Mucosa of gallbladder (tissue), 1 donor: ENCODE measurements at places on chromosomes 6 and 20.

DNA sequence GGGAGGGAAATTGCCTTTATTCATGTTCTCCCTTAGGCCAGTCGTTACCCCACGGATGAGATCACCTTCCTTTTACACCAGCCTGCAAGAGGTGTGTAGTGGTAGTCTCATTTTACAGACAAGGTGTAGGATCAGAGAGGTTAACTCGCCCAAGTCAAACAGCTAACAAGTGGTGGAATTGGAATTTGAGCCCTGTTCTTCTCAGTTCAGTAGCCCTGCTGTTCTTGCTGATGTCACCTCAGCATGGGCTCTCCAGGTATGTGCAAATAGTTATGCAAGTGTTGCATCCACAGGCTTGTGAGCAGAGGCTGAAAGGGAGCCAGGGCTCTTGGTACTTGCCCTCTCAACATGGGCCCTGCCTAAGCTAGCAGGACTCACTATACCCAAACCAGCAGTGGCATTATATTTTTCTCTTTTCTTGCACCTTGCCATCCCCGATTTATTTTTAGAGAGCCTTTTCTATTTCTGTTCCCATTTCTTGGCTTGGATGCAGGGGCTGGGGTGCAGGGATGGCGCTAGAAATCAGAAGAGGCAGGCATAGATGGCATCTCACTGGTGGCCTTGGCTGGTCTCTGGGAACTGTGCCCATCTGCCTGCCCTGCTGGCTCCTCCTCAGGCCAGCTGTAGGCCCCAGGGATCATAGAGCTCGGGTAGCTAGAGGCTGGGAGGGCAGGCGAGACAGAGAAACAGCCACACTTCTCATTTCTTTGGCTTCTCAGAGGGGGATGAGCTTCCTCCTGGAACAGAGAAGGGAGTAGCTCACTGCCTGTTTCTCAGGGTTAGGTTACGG lies 18.2 kb downstream of the PPARD start:
- DNase-seq = no peak

DNA sequence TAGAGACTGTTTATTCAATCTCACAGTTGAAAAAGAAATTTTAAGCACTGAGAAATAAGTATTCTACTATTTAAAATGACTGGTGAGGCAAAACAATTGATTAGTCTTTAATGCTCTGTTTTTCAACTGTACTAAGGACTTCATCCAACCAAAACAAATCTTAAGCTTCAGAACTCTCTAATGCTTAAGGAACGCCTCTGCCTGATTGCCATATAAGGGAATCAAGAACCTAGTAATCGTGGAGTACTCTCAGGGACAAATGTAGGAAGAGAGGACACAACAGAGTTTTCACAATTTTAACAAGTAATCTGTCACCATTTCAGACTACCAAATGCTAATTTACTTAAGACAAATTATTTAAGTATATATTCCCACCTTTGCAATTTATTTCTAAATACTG lies 16.1 kb downstream of the FBXO30 start:
- DNase-seq = no peak

DNA sequence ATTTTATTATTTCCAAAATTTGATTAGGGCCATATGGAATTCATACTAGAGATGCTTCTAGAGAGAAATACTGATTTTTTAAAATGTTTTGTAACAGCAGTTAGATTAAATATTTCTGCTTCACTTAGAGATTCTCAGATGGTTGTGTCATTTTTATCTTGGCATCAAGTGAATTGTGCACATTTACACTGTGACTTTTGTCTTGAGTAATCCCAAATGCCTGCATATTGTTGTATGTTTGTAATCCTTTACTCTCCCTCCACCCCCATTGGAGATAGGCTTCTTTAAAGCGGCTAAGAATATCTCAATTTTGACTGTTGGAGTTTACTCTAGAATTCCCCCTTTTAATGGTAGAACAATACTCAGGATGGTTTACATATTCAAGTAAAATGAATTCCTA lies 19.0 kb downstream of the STX16 start:
- no peak for DNase-seq

DNA sequence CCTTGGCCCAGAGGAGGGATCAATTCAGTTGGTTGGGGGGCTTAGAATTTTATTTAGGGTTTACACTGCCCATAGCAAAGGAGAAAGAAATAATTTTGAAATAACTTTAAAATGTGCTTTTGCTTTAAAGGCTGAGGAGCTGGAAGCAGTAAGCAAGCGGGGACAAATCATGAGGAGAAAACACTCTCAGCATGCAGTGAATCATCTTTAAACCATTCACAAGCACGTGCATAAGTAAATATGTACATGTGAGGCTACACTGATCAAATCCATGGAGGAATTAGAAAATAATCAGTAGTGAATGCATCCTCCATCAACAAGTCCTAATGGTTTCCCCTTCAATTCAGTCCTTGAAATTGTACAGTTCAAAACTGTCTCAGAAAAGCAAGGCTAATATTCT lies 181.0 kb downstream of the MTFR2 start:
- DNase-seq = no peak

DNA sequence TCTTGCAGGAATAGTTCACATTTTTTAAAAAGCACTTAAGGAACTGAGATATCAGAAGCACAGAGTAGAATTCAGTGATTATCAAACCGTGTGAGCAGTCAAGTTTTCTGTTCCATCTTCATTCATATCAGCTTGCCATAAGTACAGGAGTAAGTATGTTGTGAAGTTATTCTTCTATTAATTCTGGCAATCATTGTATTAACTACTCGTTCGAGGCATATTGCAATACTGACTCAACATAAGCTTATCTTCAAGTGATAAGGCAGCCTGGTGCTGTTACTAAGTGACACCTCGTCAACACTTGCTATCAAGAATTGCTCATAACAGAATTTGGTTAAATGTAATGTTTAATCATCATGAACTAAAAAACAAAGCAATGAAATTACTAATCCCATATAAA lies 75.7 kb upstream of the SNX9 start:
- no peak for DNase-seq

DNA sequence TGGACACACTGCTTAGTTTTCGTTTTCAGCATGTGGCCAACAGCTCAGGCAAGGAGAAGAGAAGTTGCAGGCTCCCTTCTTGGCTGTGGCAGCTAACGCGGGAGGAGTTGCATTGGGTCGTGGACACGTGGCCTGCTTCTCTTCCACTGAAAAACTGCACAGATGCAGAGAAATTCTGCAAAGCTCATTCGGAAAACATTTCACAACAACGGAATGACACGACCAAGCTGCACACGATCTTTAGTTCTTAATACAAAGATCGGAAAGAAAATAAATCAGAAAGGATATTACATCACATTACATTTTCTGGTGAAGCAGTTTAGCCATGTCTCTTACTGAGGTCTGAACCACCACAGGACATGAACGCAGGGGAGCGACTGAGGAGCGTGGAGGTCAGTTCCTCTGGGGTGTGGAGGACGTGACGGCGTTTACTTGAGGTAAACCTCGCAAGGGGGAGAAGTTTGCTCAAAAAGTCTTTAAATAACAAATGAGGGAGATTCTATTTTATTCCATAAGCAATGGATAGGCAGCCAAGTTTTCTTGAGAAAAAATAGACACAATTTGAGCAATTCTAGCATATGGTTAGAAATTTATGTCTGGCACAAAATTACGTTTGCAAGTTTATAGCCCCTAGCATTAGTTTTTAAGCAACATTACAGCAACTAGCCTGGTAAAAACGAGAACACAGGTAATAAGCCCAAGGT lies 178.3 kb downstream of the THBS2 start:
- peak; percentile 77 for DNase-seq

GRCh38 chr6:160795721-160796120 lies 93.7 kb downstream of the PLG start:
- no peak for DNase-seq

- DNase-seq = peak; percentile 63
Observed at GRCh38 chr20:19205981-19206396, 6.5 kb upstream of the SLC24A3 start.

DNA sequence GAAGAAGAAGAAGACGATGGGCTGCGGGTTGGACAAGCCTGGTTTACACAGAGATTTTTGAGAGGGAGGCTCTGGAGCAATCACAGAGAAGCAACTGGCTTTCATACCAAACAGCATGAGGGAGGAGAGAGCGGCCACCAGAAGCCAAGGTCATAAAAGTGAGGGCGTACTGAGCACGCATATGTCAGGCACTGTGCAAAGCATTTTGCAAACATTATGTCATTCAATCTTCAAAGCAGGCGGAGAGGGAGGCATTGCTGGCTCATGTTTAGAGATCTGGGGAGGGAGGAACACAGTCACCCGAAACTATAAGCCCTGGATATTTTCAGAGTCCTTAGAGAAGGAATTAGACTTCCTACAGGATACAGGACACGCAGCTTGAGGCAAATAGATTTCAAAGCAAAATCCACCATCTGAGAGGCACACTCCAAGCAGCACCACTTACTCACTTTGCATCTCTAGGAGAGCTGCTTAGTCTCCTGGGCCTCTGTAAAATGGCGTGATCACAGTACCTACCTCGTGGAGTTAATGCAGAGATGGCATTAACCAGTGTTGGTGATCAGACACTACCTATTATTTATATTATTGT lies 24.6 kb downstream of the RAMACL start:
- DNase-seq = no peak

- peak; percentile 58 for DNase-seq
Observed at GRCh38 chr20:36856691-36857635, 19.0 kb upstream of the TLDC2 start.

DNA sequence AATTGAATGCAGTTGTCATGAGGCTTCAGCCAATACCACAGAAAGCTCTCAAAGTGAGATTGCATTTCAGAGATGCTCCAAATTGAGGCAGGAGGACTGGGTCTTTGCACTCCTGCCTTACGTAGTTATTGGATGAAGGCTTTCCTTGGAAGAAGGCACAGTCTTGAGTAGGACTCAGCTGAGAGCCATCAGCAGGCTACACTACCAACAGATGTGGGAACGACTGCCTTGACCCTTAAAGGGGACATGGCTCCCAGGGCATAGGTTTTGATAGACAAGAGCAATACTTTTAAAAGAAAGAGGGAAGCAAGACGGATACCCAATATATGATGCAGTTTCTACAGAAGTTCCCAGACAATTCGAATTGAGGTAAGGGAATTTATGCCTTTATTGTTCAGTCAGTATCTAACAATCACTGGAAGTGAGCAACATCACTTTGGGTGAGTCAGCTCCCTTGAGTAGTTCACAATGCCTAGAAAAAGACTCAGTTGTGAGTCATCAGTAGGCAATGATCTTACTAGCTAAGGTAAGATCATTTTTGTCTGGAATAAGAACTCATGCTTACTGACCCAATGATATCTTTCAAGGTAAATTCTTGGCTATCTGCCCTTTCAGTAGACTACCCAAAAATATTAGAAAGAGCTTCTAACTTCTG lies 390.8 kb downstream of the GJA1 start:
- DNase-seq = no peak

DNA sequence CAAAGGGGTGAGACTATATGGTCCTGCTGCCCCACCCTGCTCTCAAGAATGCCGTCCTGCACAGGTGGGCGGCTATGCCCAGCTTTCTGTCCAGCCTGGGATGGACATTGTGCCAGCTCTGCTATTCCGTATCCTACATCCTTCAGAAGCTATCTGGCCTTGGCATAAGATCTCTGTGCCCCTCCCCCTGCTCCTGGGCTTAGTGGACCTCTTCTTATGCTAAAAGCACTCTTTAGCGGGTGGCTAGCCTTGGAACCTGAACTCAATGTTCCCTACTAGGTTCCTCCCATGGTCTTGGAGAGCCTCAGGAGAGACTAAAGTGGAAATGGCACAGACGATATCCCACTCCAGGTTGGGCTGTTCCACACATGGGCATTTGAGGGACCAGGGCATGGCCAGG lies 22.5 kb downstream of the SCUBE3 start:
- no peak for DNase-seq

DNA sequence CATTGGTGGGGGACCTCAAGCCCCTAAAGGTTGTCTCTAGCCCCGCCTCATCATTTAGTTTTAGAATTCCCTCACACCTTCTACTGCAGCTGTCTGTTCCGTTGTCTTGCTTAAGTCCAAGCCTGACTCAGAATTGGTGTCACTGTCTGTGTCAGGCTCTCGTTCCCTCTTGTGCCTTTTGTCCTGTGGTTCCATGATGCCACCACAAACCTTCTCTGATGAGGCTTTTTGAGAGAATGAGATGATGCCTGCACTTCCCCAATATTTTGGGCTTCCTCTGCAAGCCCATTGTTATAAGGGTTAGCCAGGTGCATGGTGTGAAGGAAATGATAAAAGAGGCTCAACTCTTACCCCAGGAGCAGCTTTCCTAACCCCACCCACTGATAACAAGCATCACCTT lies 8.1 kb upstream of the AKIRIN2 start:
- no peak for DNase-seq

DNA sequence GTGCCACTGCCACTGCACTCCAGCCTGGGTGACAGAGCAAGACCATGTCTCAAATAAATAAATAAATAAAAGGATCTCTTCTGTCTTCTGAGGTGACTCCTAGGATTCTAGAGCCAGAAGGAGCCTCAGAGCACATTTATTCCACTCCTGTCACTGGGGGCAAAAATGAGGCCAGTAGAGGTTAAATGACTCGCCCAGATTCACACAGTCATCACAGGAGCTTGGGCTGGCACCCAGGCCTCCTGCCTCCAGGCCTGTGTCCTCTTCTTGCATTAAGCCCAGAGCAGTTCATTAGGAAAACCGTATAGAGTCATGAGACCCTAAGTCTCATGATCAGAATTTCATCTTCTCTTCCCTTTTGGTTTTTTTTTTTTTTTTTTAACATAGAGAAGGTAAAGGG lies 243.3 kb downstream of the NRN1 start:
- DNase-seq = no peak

DNA sequence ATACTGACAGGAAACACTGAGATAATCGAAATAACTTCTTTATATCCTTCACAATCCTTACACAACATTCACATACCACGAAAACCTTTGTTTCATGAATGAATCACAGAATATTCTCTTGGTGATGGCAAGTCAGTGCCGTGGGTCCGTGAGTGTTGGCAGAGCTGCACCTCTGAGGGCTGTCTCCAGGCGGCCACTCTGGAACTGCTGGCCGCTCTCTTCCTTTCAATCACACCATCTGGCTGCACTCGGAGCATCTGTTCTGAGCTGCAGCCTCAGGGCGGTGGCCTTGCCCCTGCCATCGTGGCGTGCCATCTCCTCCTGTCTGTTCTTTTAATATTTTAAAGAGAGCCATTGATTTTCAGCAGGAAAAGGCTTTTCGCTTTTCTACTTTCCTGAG lies 129.4 kb upstream of the AFDN start:
- DNase-seq = no peak

DNA sequence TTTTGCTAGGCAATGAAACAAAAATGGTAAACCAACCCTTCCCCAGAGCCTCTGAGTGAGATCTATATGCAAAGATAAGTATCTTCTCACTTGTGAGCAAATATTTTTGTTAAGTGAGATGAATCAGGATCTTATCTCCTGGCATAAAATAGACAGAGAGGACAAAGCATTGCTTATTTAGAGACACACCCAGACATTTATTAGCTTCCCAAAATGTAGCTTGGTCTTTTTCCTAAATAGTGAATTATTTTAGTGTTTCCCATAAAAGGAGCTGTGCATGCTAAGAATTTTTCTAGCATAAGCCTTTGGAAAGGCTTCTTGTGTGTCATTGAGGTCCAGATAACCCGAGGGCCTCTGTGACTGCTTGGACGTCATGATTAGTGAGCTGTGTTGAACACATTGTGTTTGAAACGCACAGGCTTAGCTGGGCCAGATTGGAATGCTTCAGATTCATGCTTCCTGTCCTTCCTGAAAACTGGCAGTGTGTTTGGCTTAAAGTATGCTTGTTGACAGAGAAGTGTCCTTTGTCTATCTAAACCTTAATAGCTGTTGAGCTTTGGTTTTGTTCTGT lies 16.5 kb downstream of the MTHFD1L start:
- peak; percentile 71 for DNase-seq

GRCh38 chr6:53411451-53411850 lies 62.7 kb upstream of the ELOVL5 start:
- no peak for DNase-seq
